ENCODE measurements at places on chromosomes 2 and 18.

DNA sequence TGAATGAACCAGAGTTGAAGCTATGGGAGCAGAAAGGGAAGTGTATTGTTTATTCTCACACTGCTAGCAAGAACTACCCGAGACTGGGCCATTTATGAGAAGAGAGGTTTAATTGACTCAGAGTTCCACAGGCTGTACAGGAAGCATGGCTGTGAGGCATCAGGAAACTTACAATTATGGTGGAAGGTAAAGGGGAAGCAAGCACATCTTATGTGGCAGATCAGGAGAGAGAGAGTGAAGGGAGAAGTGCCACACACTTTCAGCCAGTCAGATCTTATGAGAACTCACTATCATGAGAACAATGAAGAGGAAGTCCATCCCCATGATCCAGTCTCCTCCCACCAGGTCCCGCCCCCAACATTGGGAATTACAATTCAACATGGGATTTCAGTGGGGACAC lies 383.2 kb upstream of the SLC14A2 start:
- DNase-seq: no peak

DNA sequence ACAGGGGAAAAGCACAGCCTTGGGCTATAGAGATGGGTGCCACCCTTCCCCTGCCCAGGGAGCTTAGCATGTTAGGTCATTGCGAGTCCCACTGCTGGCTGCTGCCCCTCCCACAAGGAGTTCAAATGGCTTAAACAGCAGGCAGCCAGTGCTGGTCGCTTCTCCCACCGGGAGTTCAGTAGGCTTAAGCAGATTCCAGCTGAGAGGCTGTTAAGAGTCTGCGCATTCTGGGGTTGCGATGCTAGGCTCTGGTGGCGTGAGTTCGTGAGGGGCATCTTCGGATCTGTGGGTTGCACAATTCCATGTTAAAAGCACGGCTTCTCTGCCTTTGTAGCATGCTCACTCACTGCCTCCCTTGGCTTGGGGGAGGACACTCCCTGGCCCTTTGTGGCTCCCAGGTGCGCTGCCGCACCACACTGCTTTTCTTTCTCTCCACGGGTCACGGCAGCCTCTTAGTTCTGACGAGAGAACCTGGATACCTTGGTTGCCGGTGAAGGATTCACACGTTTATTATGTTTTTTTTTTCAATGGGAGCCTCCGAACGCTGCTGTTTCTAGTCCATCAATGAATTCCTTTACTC lies 93.2 kb downstream of the UNC80 start:
- no peak for DNase-seq

DNA sequence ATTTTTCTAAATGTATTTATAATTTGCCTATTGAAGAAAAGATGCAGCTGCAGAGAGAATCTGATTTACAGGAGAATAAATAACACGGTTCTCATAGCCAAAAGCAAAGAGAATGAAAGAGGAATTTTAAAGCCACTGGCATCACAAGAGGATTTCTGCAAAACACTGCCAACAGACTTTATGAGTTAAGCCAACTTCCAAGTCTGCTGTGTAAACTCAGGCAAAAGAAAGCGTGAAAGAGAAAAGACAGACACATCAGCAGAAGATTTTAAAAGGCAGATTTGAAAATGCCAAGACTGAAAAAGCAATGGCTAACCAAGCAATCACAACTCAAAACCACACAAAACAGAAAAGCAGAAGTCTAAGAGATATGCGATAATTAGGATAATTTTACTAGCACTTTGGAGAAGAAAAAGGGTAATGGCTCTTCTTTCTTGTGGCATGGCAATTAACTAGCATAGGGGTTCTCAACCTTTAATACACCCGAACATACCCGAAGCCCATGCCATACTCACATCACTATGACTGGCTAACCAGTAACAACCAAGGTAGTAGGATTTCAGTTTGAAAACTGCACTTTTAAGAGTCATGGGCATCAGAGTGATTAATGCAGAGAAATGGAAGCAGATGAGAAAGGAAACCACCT lies 4.9 kb downstream of the DARS1 start:
- DNase-seq: no peak

DNA sequence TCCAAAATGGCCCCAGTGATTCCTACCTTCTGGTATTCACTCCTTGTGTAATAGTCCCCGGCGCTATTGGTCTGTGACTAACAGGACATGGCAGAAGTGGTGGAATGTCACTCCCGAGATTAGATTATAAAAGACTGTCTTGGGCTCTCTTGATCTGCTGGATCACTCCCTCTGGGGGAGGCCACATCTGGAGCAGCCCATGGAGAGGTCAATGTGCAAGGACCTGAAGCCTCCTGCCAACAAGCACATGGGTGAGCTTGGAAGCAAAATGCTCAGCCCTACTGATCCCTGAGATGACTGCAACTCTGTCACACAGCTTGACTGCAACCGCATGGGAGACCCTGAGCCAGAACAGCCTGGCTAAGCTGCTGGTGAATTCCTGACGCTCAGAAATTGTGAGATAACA lies 94.3 kb upstream of the GLI2 start:
- DNase-seq: no peak

- peak; percentile 67 for DNase-seq
Observed at GRCh38 chr2:86518481-86518880, 44.8 kb downstream of the CHMP3 start.

DNA sequence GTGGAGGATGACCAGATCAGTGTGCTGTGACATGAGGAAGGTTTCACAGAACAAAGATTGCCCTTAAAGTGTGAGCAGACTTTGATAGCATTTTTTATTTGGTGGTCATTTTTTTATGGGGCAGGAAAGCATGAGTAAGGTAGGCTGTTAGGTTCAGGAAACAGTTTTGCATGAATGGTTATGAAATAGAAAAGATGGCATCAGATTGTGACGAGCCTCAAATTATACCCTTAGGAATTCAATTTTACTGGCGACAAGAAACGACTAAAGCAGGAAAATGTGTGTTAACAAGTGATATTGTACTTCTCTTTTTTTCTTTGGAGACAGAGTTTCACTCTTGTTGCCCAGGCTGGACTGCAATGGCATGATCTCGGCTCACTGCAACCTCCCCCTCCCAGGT lies 44.7 kb downstream of the PIK3C3 start:
- DNase-seq: no peak

DNA sequence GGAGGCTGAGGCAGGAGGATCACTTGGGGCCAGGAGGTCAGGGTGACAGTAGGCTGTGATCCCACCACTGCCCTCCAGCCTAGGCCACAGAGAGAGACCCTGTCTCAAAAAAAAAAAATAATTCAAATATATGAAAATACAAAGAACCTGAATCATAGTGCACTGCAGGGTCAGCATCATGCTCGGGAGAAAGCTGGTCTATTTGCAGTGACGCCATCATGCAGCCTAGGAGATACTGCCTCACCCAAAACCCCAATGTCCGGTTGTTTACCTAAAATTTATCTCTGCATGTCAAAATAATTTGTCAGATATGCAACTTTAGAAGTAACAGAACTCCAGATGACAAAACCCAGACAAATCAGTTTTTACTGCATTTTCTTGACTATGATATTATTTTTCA lies 61.5 kb upstream of the ALKAL2 start:
- no peak for DNase-seq

- DNase-seq: no peak
Observed at GRCh38 chr2:172478353-172478752, 51.0 kb downstream of the ITGA6 start.

DNA sequence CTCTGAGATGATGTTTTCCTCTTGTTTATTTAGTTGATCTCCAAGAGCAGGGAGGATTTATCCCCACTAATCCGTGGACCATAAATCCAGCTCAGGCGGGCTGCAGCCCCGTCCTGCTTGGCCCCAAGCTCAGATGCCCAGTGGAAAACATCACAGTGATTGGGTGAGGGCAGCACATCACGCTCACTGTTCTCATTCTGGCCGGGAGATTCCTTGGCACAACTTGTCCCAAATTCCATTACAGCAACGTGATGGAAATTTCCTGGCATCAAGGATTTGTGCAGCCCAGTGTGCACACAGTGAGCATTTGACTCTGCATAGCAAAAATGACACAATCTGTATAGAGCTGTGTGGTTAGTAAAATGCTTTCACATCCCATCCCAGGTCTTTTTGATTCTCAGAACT lies 96.8 kb downstream of the VAPA start:
- DNase-seq: no peak

GRCh38 chr2:216634370-216635148 lies 1.3 kb downstream of the IGFBP2 start:
- DNase-seq: no peak

- DNase-seq: no peak
Observed at GRCh38 chr18:44135741-44136140, 544.9 kb upstream of the SETBP1 start.

- no peak for DNase-seq
Observed at GRCh38 chr2:96837575-96837974, 6.2 kb downstream of the ANKRD23 start.

- DNase-seq: no peak
Observed at GRCh38 chr18:73040247-73040646, 172.5 kb upstream of the NETO1 start.

DNA sequence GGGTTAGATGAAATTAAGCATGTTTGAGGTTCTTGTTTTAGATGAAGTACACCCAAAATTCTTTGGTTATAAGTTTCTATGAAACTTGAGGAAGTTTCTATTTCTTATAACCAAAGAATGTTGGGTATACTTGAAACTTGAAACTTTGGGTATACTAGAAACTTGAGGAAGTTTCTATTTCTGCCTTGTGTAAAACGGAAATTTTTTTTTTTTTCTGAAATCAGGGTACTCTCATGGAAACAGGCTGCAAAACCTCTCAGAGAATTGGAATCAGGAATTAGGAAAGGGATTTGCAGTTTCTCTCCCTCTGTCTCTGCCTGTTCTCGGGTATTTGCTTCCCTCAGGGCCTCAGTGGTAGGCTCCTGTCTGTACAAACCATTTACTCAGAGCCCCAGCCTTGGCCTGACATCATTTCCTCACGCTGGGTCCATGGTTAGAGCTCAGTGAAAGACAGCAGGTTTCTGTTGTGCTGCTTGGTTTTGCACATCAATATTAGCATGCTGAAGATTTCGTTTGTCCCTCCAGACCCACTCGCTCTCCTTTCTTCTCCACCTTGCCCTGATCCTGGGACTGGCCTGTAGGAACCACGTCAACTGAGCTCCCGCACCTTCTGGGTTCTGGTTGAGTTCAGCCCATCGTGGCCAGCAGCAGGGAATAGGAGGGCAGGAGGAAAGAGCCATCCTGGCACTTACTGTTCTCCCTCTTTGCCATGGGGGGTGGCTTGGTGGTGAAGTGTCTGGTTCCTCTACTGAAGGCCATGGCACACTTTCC lies 106.4 kb downstream of the POLR1A start:
- peak; percentile 64 for DNase-seq

- DNase-seq: no peak
Observed at GRCh38 chr2:165920748-165921147, 32.8 kb downstream of the TTC21B start.

DNA sequence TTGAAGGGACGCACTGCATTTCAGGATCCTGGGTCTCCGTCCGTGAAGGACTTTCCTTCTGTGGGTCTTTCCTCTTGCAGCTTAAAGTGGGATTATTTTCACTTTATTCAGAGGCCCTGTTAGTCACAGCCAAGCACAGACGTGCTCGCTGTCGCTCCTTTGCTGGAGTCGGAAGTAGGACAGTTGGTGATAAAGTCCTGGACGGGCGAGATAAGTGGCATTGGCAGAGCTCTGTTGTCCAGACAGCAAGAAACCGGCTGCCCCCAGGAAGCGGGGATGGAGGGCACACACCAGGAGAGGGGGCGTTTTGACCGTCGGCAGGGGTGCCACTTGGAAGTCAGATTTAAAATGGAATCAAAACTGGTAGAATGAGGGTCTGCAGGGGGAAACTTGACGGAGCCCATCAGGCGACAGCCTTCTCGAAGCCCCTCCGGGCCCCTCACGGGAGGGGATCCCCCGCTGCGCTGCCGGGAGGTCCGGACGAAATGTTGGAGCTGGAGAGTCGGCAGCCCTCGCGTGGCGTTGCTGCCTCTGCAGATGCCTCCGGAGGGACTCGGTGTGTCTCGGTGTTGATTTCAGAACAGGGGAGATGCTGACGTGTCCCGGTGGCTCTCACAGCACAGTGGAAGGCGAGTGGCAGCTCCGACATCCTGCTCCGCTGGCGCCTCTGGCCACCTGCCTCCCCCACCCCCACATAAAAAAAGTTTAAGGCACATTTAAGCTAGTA lies 124.2 kb downstream of the NFATC1 start:
- DNase-seq: peak; percentile 78

DNA sequence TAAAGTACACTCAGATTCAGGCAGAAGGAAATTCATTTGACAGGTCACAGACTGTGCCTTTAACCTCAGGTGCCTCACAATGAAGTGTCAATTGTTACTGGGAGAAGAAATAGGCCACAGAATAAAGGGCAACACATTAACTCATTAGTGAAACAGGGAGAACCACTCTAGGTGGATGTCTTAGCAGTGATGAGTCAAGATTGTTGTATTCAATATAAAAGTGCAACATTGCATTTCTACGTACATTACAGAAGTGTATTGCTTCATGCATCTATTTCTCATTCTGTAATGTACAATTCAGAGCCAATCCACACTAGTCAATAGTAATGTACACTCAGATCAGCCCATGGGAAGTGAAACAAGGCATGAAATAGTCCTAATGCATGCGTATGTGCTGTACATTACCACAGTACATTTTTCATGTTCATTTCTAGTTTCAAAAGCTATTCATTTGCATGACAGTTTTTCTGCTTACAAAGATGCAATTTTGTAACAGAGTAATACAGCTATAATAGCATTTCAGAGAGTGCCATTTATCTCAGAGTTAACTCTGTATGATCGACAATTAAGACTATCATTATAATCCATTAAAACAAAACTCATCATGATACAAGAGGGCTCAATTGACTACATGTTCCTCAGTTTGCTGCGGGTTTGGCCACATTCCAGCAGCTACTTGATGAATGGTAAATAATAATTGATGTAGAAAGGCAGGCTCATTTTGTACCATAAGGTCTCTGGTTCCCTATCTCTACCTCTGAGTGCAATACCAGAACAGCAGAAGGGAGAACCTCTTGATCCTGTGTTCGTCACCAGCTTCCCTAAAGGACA lies 12.2 kb upstream of the ARL5A start:
- DNase-seq: no peak

DNA sequence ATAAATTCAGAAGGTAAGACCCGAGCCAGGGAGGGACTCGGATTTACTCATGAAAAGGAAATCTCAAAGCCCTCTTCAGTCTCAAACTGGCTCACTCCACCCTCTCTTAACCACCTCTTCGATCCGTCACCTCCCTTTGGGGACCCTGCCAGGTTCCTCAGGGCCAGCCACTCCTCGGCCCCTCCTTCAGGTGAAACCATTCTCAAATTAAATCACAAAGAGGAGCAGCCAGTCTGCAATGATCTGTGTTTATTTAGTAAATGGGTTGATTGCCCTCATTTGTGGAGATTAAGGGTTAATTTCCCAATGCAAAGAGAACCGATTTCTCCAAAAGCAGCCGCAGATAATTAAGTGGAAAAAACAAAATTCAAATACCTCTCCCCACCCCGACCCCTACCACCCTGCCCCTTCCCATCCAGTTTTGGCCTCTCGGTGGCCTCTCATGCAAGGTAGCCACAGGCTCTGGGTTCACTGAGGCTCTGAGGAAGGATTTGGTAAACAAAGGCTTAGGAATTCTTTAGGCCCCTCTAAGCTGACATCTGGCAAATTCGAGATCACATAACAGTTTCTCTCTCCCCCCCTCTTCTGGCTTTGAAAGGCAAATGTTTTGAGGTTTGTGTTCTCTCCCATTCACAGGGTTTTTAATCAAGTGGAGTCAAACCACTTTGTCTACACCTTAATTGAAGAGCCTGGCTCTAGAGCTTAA lies 10.3 kb upstream of the FZD7 start:
- DNase-seq: no peak

All from activated effector memory CD4-positive, alpha-beta T cell treated with anti-CD3 and anti-CD28 coated beads, Interleukin-2, amount 50 U/mL, for 16 hours (primary cell).